ENCODE measurements at places on chromosomes 2 and 18.

DNA sequence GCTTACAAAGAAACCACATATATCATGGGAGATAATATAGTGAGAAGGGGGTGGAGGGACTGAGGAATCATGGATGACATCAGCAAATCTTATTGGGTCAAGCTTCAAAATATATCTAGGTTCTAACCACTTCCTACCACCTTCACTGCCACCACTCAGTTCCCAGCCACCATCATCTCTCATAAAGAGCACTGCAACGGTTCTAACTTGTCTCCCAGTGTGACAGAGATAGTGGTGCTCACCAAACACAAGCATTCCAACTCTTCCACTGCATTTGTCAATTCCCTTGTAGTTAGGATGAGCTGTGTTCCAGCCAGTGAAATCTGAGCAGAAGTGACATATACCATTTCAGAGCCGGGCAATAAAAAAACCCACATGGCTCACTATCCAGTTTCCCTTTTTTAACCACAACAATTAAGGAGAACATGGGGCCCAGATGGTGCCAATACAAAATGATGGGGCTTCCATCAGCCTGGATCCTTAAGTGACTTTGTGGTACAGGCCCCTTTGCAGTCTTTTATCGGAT is 318.1 kb downstream of the NBAS start:
- DNase-seq, result no peak

DNA sequence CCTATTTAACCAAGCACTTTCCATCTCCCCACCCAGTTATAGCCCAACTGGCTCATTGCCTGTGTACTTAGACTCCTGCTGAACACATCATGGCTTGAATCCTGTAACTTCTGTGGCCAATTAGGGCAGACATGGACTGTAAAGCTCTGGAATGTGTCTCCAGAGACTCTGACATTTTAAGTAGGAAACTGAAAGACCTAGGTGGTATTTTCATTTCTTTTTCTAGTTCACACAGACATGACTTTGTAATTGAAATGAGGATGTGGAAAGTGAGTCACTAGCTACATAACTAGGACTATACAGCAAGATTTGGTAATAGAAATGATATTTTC is 12.2 kb downstream of the DOK1 start:
- DNase-seq, result no peak

DNA sequence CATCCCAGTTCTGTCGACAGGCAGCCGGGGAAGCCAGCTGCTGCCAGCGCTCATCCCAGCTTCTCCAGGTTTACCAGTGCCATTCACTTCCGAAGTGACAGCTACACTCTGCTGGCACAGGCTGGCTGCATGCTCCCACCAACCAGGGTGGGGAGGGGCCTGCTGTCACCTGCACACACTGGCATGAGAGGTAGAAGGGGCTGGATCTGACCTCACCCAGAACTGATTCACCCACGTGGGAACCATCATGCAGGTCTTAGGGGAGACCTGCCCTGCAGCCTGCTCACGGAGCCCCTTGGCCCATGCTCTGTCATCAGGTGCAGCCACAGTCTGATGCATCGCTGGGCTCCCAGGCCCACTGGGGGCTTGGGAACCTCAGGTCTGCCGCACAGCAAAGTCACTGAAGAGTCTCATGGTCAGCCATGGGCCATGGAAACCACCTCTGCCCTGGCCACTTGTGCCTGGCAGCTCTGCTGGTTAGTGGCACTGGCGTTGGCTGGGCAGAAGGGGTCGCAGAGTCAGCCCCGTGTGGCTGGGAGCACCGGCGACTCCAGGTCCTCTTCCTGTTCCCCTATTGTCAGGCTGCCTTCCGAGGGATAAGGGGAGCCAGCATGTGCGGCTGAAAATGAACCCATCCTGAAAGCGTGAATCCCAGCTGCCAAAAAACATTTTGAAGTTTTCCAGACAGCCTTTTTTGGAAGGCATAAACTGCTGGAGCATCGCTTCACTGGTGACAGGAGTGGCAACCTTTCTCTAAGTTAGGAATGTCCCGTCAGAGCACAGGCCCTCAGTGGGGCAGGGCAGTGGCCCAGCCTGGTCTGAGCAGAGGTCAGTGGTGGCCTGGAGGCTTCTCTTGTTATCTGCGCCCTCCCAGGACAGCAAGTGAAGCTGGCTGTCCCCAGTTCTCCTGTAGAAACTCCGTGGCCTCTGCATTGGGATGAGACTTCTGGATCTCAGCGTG is 157.8 kb downstream of the SEPTIN10 start:
- DNase-seq, result no peak

- peak; percentile 13 for DNase-seq
Observed at GRCh38 chr2:41716497-41716896, 331.3 kb upstream of the PKDCC start.

GRCh38 chr2:69173706-69174105 is 160.7 kb downstream of the ANTXR1 start:
- DNase-seq, result no peak

DNA sequence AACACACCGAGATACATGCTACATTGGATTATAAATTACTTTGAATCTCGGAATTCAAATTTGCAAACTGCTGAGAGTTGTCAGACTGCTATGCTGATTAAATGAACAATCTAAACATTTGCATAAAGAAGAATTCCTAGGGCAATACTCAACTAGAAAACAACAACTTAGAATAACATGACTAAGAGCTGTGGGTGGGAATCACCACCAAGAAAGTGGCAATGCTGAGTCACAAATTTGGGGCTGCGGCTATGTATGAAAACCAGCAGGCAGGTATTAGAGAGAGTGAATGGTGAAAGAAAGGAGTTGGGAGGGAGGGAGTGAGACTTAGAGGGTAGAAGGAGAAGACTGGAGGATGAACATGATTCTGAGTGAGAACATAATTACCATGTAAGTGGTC is 559.5 kb downstream of the PIK3C3 start:
- no peak for DNase-seq

GRCh38 chr2:65458999-65459398 is 26.6 kb upstream of the SPRED2 start:
- DNase-seq, result no peak

DNA sequence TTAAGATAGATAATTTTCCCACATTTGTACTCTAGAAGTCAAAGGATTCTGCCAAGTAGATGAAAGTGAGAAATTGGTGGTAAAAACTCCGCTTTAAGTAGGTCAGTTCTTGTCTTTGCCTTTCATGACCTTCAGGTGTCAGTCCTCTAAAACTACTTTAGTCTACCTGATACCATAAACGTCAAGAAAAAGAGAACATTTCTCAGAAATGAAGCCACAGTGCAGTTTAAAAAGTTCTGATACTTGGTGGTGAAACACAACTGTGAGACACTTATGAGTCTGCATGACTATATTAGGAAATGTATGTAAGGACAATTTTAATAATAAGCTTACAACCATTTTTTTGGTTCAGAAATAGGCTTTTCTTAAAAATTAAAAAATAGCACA is 583.3 kb downstream of the SATB2 start:
- no peak for DNase-seq

GRCh38 chr2:233974530-233975071 is 57.4 kb downstream of the TRPM8 start:
- DNase-seq, result no peak

DNA sequence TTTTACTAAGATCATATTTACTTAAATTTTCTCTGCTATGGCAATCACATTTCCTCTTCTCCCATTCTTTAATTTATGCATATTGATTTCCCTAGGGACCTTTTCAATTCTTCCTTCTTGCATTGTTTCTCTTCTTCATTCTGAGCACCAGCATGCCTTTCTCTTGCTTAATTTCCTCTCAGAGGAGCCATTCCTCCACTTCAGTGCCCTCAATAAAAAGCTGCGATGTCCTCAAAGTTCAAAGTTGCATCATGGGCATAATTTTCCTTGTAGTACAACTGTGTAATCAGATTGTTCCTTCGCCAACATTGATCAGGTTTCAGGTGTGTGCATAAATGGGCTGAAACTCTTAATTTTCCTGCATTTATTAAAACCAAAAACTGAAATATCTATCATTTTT is 21.8 kb upstream of the CD226 start:
- DNase-seq, result no peak

DNA sequence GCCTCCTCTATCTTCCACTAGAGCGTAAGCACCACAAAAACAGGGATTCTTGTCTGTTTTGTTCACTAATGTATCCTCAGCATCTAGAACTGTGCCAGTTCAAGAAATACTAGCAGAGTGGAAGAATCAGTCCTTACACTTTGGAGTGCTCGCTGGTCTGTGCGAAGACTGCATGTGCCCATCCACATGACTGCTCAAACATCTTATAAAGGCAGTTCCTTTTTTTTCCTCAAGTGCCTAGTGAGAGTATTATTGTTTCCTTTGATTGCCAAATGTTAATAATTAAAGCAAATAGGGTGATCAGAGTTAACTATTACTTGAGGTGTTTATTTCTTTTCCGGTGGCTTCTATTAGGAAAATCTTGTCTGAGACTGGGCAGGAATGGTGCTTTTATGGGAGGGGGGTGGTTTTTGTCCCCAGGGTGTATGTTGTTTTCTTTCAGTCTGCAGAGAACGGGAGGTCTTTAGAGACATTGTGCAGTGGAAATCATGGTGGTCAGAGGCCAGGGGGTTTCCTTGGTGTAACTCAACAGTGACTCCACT is 45.6 kb upstream of the ITGB6 start:
- no peak for DNase-seq

- no peak for DNase-seq
Observed at GRCh38 chr2:74198023-74198460, 373 bp upstream of the MTHFD2 start.

DNA sequence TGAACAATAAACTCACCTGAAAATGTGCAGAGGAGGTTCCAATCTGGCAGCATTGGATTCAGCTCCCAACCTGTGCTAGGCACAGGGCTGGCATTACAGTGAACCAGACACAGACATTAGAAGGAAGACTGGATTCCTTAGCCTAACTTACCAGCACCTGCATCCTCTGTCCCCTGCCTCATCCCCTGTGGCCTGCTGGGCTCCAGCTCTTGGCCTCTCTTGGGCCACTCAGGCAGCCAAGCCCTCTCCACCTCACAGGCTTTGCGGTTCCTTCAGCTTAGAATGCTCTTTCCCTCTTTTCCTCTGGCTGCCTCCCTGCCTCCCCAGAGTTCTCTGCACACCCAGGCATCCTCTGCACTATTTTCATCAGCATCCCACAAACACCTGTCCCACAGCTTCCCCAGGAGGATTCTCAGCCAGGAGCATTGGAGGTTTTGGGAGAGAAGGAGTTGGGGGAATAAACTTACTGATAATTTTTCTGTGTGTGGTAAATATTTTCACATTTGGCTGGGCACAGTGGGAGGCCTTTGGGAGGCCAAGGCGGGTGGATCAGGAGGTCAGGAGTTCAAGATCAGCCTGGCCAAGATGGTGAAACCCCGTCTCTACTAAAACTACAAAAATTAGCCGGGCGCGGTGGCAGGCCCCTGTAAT is 132.0 kb downstream of the INHBB start:
- no peak for DNase-seq

DNA sequence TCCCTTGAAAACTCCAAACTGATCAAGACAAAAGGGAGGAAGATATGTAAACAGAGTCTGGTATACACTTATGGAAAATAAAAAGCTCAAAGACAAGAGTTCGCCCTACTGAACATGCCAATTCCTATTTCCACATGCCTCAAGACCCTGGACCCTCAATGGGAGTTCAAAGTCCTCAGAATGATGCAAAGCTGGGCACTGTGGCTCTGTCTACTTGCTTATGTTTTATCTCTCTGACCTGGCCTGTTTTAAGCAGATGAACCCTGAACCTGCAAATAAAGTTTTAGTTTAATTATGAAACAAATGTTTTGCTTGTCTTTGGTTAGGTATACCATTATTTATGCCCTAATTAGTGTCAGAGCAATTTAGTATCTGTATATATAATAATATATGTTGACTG is 22.6 kb downstream of the NR4A2 start:
- DNase-seq, result no peak

- DNase-seq, result no peak
Observed at GRCh38 chr2:19504400-19505198, 146.2 kb upstream of the OSR1 start.

- no peak for DNase-seq
Observed at GRCh38 chr18:74733598-74733997, 135.9 kb downstream of the ZNF407 start.

DNA sequence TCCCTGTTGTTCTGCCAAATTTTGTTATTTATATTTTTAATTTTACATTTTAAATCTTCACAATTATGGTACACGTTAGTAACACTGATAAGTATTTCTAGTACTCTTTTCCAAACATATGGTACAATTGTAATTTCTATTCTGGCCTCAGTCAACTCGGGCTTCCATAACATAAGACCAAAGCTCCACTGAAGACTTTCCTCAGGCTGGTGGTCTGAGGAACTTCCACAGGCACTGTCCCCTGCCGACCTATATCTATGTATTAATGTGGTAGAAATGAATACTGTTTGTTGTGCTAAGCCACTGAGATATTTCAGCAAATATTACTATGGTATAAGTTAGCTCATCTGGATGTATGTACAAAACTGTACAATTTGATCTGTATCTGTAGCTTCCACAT is 407.6 kb upstream of the ZNF804A start:
- no peak for DNase-seq

DNA sequence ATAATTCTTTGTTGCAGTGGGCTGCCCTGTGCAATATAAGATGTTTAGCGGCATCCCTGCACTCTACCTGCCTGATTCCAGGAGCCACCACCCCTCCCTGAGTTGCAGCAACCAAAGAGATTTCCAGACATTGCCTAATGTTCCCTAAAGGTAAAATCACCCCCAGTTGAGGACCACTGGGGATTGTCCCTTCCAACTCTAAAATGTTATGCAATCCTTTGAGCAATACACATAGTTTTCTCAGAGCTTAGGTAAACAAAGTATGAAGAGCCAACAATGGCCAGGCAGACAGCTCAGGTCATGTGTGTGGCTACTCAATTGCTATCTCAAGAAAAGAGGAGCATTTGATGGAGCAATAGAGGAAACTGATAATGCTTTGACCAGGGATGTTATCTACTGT is 87.0 kb downstream of the XDH start:
- no peak for DNase-seq

DNA sequence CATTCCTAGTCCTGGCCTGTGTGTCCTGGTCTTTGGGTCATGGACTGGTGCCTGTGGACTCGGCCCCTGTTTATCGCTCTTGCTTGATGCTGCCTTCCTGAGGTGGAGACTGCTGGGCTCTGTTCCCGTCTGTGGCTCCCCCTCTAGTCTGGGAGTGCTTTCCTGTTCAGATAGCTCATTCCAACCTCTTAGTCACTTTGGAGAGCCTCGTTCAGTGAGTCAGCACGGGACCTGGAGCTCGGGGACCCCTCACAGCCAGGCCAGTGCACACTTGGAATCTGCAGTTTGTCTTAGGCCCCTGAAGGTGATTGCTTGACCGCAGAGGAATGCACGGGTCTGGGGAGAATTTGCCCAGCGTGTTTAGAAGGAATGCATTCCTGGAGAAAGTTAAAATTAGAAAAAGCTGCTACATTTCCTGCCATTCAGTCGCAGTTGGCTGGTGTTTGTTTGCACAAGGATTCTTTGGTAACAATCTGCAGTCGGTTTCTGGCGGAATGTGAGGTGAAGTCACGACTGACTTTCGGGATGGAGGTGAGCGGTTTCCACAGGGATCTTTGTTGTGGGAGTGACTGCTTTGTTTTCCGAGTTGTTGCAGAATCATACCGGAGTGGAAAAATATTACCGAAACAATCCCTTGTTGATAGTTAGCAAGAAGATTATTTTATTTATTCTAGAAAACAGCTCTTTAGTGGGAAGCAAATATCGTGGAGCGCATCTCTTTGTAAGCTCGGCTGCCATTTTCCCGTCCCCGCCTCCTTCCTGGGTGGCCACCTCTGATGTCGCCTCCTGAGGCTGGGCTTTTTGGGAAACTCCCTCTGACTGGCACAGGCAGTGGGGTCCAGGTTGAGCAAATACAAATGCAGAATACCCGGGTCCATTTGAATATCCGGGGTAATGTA is 29.6 kb downstream of the SH3BP4 start:
- DNase-seq, result no peak

- DNase-seq, result peak; percentile 27
Observed at GRCh38 chr18:77811503-77811902, 561.9 kb downstream of the GALR1 start.
